ENCODE measurements at places on chromosomes 1 and 21.

DNA sequence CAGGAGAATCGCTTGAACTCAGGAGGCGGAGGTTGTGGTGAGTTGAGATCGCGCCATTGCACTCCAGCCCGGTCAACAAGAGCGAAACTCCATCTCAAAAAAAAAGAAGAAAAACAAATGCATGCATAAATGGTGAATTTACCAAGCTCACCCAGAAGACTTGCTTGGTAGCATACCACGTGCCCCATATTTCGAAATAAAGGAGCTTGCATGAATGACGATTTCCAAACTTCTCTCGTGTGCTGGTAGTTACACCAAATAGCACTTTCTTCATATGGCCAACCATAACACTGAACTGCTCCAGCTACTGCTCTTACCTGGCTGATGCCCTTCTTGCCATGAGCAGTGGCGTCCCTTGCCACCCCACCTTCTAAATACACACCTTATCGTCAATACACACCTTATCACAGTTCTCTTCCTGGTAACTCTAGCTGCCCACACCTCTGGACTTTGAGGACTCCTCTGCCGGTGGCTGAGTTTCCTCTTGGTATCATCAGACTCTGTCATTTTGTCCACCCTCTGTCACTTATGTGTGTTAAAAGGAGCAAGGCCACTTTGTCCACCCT, 2.8 kb downstream of the DOP1B start:
- DNase-seq, result no peak

DNA sequence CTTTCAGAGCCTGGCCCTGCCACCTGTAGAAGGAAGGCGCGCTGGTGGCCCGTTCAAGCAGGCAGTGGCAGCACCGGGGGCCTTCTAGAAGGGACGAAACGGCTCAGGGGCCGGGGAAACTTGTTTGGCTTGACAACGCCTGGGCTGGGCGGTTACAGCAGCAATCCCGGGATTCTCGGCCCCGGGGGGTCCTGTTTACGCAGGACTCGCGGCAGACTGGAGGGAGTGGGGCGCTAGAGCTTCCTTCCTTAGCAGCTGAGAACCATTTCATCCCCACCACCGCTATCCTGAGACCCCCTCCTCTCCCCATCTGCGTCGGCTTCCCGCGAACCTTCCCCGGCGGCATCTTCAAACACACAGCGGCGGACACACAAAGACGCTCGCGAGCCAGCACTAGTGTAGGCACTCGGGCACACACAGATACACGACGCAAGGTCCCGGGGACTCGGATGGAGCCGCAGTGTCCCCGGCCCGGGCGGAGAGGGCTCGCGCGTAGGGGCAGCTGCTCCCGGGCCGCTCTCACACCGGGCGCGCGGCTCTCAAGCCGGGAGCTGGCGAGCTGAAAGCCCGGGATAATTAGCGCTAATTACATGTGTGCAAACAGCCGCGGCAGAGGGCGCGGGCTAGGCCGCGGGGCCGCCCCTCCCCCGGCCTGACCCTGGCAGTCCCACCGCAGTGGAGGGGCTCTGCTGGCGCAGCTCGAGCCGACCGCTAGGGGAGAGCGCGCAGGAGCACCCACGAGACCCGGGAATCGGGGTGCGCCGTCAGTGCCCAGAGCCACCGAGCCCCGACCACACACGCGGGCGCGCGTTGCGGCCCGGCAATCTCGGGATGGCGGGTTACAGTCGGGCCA, 271.4 kb downstream of the FOXD2 start:
- peak; percentile 2 for DNase-seq

- no peak for DNase-seq
Measured at GRCh38 chr1:200751717-200752116, 13.0 kb downstream of the CAMSAP2 start.

- DNase-seq, result no peak
Measured at GRCh38 chr1:192983349-192983980, 75.7 kb downstream of the UCHL5 start.

GRCh38 chr1:200384818-200385390, 24.9 kb downstream of the ZNF281 start:
- no peak for DNase-seq

DNA sequence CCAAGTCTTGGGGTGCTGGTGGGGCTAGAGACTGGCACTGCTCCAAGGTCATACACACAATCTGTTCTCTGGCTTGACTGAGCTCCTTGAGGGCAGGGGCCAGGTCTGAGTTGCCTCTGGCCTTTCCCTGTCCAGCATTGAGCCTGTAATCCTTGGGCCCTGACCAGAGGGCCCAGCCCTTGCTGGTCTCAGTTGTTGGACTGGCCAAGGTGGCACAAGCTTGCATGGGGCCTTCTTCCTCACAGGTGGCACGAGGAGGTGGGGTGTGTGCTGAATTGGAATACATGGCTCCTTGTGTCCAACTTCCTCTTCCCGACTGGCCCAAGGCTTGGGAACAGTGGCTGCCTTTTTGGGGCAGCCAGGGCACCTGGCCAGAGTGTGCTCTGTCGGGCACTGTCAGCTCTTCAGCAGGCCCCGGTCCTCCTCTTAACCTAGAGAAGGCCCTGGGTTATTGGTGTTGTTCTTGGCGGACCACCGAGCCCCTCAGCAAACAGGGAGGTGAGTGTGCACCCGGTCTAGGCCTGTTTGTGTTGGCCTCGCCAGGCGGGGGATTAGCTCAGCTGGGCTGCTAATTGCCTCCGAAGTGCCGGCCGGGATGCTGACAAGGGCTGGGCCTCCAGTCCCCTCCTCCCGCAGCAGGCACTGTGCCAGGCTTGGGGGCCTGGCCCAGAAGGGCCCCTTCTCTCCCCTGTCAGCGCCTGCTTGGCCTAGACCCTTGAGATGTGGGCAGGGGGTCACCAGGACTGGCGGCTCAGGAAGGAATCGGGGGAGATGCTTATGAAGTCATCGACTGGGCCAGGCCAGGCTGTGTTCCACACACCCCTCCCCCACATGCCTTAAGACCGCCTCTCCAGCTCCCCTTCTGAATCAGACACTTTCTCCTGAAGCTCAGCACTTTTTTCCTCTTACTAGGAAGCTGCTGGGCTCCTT, 28.5 kb downstream of the WNT4 start:
- DNase-seq, result no peak

- DNase-seq, result no peak
Measured at GRCh38 chr1:212737559-212737958, 37.9 kb upstream of the BATF3 start.

DNA sequence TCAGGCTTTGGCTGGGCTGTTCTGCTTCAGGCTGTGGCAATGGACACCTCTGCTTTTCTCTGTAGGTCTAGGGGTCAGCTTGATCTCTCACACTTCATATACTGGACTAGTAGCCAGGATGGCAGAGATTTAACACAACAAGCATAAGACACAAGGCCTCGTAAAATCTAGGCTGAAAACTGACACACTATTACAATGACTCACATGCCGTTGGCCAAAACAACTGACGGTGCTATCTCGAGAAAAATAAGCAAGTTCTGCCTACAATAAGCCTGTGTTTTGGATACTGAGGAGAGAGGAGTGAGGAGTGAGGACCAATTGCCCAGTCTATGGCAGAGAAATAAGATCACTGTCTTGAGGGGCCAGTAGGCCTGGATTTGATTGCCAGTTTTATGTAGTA, 840.7 kb upstream of the ADAMTS5 start:
- no peak for DNase-seq

GRCh38 chr1:206663362-206663761, 21.3 kb upstream of the MAPKAPK2 start:
- no peak for DNase-seq

All from CD4-positive, alpha-beta T cell treated with Interleukin-10 for 1 hour (primary cell).